ENCODE measurements at places on chromosomes 7 and 10. TPM values are rescaled to one million over a fixed set of nuclear protein-coding genes. Genes with fewer than 3 reads are reported as not detected.

DNA sequence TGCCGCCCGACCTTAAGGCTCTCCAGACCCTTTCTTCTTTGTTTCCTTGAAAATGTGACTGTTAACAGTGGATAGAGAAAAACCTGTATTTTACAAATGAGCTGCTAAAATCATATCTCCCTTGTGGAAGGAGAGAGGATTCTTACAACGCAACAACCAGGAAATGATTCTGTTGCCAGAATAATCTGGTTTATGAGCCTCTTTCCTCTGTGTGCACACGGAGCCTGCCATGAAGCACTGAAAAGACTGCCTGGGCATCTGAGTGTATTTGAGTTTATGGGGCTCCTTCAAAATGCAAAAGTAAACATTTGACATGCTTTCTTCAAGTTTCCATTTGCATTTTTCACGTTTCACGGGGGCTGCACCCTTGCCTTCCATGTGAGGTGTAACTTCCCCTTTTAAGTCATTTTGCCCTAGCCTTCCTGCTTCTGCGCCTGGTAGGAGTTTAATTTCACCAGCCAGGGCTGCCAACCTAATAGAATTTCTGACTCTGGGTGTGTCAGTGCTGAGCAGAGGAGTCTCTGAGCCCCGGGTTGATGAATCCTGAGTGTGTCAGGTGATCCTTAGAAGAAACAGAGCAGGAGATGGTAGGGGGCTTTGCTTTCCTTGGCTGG lies 101.2 kb downstream of the GRB10 start:
- DNase-seq: no peak

NFE2L3 gene
- total RNA-seq: not detected

GRCh38 chr7:105651798-105652197 lies 70.5 kb upstream of the EFCAB10 start:
- no peak for DNase-seq

DNA sequence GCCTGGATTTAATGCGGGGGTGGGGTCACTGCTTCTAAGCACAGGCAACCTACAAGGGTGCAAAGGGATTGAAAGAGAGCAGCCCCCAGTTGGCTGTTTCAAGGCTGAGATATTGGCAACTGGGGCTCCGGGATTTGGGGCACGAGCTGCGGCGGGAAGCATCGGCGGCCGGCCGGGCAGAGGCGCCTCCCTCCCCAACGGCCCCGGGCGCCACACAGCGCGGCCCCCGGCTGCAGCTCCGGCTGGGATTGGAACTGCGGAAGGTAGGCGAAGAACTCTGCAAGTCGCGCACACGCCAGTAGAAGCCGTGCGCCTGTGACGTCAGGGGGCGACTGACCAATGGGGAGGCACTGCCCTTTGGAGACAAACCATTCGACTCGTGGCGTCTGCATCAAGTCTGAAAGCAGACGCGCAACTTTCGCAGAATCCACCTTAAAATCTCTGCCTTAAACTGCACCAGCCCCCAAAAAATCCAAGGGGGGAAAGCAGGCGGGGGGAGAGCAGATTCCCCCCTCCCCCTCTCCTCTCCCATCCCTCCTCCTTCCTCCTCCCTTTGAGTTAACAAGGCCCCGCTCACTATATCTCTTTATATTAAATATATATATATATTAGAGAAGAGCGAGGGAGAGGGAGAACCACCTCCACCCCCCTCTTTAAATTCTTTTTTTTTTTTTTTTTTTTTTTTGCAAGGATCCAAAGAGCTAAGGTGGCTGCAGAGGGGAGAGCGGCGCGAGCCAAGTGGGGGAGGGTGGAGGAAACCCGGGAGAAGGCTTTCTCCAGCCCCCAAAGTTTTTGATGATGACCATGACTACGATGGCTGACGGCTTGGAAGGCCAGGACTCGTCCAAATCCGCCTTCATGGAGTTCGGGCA lies at the start of gene DLX6:
Gene DLX6 (plus strand): TSS at position 371 of the 872 bp plus-strand sequence. CDS start 425 bp downstream, at position 796.
- DNase-seq: peak; percentile 40

PLXNA4 gene
- 16.5 TPM for total RNA-seq

GRCh38 chr10:61903221-61903927 lies 1.9 kb downstream of the ARID5B start:
- peak; percentile 66 for DNase-seq

- peak; percentile 42 for DNase-seq
Observed at GRCh38 chr7:120272261-120272660, 714 bp upstream of the KCND2 start.

- DNase-seq: no peak
Observed at GRCh38 chr10:11505639-11506038, 105.8 kb downstream of the USP6NL start.

UBTD1 gene
- 6.9 TPM for total RNA-seq

NUTM2B gene
- total RNA-seq: not detected

DNA sequence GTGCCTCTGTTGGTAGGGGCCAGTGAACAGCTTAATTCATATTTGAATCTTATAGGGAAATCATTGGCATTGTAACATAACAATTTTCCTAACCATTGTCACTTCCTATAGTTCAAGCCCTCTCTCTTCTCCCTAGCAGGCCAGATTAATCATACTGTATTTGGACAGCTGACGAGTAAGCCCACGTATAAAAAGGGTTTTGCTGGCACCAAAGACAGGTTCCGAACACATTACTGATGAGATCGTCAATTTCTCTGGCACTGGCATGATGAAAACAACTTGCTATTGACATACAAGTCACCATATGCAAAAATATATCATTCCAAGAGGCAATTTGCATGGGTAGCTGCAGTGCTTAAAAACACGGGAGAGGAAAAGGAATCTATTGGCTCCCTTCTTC lies 891.1 kb upstream of the AUTS2 start:
- no peak for DNase-seq

GRCh38 chr10:96529634-96530279 lies 16.0 kb upstream of the TLL2 start:
- no peak for DNase-seq

DNA sequence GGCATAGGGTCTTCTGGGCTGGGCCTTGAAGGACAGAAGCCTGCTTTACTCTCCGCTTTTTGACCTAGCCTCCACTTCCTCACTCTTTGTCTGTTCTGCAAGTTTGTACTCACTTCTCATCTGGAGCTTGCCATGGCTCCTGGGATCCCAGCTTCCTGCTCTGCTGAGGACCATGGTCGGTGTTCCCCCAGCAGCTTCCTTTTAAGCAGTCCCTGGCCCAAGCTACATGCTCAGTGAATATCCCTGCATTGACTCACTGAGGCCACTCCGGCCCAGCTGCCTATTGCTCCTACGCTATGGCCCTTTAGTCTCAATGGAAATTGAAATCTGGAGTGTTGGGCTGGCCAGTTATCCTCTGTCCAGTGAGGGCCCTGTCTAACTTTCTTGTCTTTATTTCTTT lies 427.7 kb downstream of the RPS24 start:
- DNase-seq: no peak

- DNase-seq: no peak
Observed at GRCh38 chr7:40447345-40447744, 312.5 kb downstream of the SUGCT start.

DNA sequence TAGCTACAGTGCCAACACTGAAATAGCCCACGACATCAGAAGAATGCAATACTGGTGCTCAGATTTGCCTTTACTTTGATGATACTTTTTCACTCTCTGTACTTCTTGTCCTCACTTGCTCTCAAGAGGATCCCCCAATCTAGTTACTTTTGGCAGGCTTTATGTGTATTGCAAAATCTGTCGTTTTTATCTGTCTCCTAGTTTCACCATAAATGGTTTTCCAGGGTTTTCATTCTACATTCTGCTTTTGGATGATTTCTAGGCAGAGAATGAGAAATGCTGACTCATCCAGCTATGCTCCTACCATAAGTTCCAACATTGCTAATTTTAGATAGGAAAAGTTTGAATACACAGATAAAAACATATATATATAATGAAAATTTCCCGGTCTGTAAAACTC lies 659.5 kb upstream of the NRG3 start:
- no peak for DNase-seq

DNA sequence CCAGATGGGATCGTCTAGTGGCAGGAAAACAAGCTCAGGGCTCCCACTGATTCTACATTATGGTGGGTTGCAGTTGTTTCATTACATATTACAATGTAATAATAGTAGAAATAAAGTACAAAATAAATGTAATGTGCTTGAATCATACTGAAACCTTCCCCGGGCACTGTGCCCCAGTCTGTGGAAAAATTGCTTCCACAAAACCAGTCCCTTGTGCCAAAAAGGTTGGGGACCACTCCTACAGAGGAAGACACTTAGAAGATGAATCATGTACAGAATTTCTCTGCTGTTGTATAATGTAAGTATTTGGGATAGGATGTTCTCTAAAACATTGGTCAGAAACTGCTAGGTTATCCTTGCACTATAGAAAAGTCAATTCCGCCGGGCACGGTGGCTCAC lies 11.3 kb upstream of the PHYH start:
- DNase-seq: no peak

NRAP gene
- total RNA-seq: 0.37 TPM

CUBN gene
- total RNA-seq: 3.5 TPM

GRCh38 chr7:4610768-4611467 lies 71.2 kb upstream of the FOXK1 start:
- DNase-seq: peak; percentile 34

FXYD4 gene
- total RNA-seq: not detected

- peak; percentile 8 for DNase-seq
Observed at GRCh38 chr10:47403446-47404318, 19.6 kb upstream of the ZNF488 start.

DNA sequence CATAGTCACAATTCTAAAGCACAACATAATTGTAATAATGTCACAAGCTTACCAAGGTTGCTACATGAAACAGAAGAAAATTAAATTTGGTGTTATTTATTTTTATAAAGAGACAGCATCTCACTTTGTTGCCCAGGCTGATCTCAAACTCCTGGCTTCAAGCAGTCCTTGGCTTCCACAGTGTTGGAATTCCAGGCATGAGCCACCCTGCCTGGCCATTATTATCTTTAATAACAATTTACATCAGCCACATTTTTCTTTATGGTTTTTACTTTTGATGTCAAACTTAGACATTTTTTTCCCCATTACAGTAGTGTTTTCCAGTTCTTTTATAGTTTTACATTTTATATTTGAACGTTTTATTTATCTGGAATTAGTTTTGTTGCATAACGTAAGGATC lies 46.7 kb downstream of the BMPR1A start:
- no peak for DNase-seq

VSTM4 gene
- 13.6 TPM for total RNA-seq

DNA sequence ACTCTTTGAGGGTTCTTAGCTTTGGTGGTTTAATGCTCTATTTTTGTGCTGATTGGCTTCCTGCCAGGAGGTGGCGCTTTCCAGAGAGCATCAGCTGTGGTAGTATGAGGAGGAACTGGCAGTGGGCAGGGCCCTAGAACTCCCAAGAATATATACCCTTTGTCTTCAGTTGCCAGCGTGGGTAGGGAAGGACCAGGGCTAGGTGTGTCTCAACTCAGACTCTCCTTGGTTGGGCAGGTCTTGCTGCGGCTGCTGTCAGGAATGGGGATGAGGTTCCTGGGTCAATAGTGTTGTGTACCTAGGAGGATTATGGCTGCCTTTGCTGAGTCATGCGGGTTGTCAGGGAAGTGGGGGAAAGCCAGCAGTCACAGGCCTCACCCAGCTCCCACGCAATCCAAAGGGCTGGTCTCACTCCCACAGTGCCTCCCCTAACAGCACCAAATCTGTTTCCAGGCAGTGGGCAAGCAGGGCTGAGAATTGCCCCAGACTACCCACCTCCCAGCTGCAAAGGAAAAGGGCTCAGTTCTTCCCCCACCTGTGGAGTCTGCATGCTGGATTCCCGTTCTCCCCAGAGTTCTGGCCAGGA lies 191.5 kb downstream of the PHTF2 start:
- DNase-seq: no peak

PPA1 gene
- total RNA-seq: 107 TPM

DNA sequence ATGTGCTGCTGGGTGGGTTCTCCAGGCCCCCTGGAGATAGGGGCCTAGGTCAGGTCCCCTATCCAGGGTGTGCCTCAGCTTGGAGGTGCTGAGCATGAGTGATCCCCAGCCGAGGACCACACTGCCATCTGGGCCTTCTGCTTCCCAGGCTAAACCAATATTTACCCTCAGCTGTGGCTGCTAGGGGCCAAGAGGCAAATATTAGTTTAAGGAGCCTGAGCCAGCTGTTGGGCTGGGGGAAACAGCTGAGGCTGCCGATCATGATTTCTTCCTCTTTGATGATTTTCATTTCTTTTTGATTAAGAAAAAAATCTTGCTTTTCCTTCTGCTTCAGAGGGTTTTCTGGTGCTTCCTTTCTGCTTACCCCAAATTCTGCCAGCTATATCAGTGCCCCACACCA lies 83.4 kb downstream of the NEURL1 start:
- no peak for DNase-seq

DNA sequence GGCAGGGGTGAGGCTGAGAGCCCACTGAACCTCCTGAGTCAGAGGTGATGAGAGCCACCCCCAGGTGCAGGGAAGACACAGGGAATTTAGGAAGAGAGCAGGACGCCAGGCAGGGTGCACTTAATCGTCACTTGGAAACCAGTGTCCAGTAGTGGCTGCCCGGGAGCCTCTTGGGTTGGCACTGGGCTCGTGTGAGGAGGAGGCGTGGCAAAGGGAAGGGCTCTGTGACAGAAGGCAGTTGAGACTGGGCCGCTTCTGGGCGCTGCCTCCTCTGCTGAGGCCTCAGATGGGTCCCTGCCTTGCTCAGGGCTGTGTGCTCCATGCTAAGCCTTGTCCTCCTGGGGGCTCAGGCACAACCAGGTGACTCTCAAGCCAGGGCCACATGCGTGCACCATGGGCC lies 13.3 kb downstream of the RET start:
- DNase-seq: no peak

DNA sequence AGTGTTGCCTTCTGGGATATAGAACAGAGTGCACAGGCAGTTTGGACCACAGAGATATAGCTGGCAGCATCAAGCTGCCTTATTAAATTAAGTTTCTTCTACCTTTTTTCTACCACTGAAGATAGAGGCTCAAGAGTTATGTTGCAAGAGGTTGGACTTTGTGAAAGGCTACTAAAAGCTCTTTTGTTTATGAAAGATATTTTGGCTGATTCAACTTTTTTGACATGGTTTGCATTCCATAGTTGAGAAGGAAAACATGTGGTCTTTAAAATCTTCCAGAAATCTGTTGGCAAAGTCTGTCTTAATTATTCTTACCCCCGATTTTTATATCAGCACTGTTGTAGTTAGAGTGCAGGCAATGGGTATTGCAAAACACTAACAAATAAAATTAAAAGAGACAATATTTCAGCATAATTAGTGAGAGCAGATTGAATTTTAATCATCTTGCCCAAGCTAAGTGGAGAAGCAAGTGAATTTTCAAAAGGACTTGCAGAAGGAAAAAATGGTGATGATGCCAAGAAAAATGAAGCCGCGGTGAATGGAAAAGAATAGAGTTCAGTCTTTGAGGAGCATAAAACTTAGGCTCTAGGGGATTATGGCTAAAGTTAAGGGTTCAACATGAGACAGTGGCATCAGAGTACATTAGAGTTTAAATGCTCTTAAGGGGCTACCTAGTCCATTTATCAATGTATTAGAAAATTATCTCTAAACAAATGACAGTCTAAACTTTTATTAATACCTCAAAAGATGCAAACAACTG lies 450.9 kb upstream of the CNTNAP2 start:
- no peak for DNase-seq

CNPY1 gene
- total RNA-seq: not detected

HMX2 gene
- total RNA-seq: not detected

DNA sequence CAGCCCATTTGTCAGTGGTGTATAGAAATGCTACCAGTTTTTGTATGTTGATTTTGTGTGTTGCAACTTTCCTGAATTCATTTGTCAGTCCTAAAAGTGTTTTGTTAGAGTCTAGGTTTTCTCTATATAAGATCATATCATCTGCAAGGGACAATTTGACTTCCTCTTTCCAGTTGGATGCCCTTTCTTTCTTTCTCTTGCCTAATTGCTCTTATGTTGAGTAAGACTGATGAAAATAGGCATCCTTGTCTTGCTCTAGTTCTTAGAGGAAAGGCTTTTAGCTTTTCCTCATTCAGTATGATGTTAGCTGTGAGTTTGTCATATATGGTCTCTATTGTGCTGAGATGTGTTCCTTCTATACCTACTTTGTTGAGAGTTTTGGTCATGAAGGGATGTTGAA lies 161.7 kb upstream of the TPK1 start:
- DNase-seq: no peak
